Stimulated activated CD4-positive, alpha-beta T cell treated with anti-CD3 and anti-CD28 coated beads, Interleukin-15, amount 100 ng/mL, for 48 hours (primary cell): ENCODE measurements at places on chromosomes 13 and 19.

GRCh38 chr13:85019121-85019520 is 780.1 kb downstream of the SLITRK6 start:
- no peak for DNase-seq

- DNase-seq = no peak
Observed at GRCh38 chr13:27280841-27281240, 10.2 kb downstream of the RASL11A start.

DNA sequence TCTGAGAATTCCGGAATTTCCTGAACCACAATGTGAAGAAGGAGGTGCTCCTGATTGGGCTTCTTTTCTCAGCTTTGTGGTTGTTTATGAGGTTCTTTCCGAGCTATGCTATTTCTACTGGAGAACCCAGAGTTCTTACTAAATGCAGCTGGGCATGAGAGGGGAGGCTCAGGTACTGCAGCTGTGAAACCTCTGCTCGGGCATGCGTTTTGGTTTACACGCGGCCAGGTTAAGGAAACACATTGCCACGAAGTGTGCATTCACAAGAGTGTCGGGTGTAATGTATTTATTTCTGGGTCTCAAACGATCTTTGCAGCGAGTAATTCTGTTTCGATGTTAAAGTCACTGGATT is 661 bp upstream of the MIR17HG start:
- DNase-seq = peak; percentile 54

DNA sequence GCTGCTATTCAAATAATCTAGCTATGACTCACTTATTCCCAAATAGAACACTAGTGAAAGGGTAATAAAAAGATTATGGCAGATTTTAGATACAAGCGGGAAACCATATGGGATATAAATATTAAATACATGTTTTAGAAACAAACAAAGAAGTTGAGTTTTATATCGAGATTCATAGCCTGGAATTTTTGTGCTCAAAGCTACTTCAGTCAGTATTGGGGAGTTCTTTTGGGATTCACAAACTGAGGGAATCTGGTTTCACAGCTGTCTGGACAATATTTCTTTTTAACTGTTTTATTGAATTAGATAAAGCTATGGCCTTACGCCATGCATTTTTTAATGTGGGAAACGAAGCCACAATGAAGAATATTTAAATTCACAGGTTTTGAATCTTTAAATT is 257.1 kb upstream of the PCDH20 start:
- DNase-seq = no peak

DNA sequence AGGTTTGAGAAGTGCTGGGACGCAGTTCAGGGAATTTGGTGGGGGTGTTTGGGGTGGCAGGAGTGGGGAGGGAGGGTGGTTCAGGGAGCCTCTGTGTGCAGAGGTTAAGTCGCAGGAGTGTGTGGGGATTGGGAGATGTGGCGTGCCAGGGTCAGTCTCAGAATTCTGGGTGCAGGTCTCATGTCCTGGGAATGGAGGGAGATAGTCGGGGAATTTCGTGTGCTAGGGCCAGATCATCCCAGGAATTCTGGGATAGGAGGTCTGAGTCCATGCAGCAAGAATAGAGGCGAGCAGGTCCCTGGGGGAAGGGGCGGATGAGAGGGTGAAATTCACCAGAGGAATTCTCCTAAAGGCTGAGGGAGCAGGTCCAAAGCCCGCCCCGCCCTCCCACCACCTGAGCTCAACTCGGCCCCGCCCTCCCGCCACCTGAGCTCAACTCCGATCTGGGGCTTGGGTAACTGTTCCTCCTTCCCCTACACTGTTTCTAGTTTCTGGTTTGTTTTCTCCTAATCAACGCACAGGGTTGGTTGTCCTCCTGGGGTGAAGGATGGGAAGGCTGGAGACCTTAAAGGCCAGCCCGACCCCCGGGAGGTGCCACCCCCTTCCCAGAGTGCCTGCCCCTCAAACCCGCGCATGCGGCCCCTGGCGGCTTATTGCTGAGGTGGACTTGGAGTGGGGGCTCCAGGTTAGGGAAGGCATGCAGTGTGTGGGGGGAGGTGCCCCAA is 15.2 kb downstream of the KCNC3 start:
- no peak for DNase-seq

DNA sequence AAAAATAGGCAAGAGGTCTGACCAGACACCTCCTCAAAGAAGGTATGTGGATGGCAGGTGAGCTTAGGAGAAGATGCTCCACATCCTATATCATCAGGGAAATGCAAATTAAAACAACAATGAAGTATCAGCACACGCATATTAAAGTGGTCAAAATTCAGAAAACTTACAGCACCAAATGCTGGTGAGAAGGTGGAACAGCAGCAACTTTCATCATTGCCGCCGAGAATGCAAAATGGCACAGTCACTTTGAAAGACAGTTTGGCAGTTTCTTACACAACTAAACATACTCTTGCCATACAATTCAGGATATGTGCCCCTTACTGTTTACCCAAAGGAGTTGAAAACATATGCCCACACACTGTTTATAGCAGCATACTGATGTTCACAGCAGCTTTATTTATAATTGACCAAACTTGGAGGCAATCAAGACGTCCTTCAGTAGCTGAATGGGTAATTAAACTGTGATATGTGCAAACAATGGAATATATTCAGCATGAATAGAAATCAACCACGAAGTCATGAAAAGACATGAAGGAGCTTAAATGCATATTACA is 22.5 kb downstream of the OR10H4 start:
- no peak for DNase-seq
